Ecto neural progenitor cell (in vitro differentiated cells): ENCODE measurements at places on chromosomes 16 and 17.
A peak's percentile ranks its signal among the peaks of the same experiment; 100 is the strongest.

DNA sequence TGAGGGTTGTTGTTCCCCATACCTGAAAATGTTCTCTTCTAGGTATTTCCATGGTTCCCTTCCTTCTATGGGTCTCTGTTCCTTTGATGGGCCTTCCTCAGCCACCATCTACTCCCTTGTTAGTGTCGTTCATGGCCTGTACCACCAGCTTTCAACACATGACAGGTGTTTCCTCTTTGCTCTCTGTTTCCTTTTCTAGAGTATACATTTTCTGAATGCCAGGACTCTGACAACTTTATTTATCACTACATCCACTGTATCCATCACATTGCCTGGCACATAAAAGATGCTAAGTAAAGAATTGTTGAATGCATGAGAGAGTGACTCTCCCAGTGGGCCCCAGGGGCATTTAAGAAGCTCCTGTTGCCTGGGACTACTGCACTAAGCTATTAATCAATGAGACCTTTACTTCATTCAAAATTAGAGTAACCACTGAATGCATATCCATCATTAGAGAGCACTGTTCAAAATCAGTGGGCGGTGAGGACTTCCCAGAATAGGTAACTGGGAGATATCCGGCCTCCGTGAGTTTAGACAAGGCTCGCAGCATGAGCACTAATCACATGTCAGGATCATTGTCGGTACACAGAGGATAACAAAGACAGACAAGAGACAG lies 255.0 kb downstream of the CBLN1 start:
- DNase-seq: no peak

- no peak for DNase-seq
Measured at GRCh38 chr16:60061396-60061795, 1327.3 kb upstream of the GOT2 start.

GRCh38 chr16:67750466-67750865 lies 31.4 kb upstream of the GFOD2 start:
- no peak for DNase-seq

- DNase-seq: no peak
Measured at GRCh38 chr17:39622380-39623006, 4.3 kb upstream of the PPP1R1B start.

GRCh38 chr16:89352091-89352681 lies 134.7 kb downstream of the ZNF778 start:
- no peak for DNase-seq

DNA sequence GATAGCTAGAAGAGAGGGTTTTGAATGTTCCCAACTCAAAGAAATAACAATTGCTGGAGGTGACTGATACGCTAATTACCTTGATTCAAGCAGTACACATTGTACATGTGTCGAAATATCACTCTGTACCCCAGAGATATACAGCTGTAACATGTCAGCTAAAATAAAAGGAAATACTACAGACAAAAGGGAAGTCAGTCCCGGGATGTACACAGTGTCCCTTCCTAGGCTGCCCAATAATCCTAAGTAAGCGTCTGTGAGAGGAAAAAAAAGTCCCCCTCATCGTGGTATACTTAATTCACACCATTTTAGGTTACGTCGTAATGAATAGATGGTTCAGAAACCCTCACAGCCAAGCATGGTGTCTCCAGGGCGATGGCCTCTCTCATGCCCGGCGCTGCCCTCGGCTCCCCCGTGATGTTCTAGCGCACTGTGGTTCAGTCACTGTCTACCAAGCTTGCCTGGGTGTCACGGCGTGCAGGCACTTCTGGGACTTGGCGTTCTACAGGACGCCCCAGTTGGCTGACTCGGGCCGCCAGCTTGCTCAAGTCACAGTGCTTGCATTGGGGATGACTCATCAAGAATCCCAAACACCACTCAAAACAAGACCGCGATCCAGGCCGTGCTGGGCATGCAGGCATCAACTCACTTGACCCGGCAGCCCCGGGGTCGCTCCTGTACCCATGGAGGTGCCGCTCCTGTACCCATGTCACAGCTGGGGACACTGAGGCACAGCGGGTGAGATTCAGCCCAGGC lies 27.6 kb downstream of the CCDC40 start:
- no peak for DNase-seq

DNA sequence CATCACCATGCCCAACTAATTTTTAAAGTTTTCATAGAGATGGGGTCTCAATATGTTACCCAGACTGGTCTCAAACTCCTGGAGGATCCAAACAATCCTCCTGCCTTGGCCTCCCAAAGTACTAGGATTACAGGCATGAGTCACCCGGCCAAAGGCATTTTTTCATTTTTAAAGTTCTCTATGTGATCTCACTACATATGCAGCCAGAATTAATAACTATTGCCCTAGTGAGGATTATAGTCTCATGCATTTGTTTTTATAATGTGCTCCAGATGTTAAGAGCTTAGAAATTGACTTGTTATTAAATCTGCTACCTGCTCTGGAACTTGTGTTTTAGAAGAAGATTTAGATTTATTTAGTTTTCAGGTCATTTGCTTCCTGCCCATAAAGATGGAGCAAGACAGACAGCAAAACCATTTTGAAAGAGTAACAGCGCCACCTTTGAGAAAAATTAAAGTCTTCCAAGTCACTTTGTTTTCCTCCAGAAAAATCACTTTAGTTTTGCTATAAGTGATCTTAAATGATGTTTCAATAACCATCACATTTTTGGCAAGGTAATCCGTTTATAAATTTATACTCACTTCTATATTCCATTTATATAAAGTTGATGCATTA lies 79.5 kb downstream of the CA4 start:
- DNase-seq: no peak

DNA sequence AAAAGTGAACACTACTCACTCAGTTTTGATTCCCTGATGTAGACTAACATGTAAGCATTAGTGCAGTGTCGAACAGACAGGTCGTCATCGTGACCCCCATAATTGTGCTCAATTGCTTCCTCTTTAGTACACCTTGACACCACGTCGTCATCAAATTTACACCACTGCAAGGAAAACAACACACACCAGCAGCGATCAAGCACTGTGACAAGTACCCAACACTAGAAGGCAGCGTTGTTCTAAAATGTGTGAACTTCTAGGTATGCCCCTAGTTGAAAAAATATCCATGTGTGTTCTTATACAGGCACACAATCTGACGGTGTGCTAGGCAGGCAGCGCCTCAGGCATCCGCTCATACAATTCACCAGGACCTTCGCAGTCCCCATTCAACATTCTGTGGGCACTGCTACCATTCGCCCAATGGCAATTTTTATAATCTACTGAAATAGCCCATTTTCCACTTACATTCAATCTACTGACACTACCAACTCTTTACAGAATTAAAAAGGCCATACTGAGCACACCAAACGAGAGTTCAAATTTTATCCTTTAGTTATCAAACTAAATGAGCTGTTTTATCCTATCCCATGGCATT lies 23.1 kb downstream of the LITAFD start:
- DNase-seq: no peak

- DNase-seq: peak; percentile 69
Measured at GRCh38 chr17:77424585-77425344, 284.0 kb downstream of the SEC14L1 start.

DNA sequence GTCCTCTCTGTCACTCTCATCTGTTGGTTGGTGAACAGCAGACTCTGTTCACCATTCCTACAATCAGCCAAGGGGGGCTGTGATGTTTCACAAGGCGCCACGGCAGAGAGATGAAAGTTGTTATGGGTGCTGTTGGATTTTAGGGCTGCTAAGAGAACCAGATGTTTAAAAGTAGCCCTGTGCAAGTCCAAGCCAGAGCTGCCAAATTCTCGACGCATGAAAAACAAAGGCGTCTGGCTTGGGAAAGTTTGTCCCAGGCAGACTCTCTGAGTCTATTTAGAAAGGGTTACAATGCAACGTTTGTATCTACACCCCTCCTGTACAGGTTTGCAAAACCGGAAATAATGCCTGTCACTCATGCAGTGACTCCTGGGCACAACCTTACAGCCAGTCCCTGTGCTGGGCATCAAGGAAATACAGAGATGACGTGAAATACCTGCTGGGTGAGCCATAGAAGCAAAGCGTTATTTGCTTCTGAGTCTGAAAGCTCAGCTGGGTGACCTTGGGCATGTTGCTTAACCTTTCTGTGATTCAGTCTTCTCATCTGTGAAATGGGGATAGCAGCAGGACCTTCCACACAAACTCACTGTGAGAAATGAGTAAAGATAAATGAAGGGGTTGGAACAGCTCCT lies 74.8 kb downstream of the XYLT1 start:
- DNase-seq: no peak
